ENCODE measurements at places on chromosomes 5 and 9. TPM values are rescaled to one million over a fixed set of nuclear protein-coding genes. Genes with fewer than 3 reads are reported as not detected.

The WDR41 gene
- total RNA-seq, result 68.0 TPM

The C9orf50 gene
- not detected for total RNA-seq

DNA sequence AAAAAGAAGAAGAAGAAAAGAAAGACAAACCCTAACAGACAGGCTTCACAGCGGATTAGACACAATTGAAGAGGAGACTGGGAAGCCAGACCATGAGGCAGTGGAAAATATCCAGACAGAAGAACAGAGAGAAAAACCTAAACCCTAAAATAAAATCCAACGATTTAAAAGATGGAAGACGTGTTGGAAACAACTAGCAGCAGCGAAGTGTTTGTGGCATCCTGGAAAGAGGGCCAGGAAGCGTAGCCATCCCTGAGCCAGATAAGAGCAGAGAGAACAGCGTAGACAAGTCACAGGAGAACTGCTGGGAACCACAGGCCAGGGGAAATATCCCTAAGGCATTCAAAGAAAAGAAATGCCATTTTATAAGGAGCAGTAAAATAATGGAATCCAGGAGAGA lies 39.7 kb upstream of the NKD2 start:
- DNase-seq, result no peak

DNA sequence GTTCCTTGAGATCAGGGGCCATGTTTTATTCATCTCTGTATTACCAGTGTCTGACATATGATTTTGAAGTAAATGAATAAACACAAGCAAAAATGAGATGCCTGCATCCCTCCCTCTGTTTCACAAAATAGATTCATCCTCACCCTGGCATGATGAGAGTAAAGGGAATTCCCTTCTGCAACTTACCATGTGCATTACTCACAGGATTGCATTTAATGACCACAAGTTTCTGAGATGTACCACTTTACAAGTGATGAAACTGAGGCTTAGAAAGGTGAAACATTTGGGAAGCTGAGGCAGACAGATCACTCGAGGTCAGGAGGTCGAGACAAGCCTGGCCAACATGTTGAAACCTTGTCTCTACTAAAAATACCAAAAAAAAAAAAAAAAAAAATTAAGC lies 74.2 kb upstream of the TNFSF8 start:
- DNase-seq, result no peak

DNA sequence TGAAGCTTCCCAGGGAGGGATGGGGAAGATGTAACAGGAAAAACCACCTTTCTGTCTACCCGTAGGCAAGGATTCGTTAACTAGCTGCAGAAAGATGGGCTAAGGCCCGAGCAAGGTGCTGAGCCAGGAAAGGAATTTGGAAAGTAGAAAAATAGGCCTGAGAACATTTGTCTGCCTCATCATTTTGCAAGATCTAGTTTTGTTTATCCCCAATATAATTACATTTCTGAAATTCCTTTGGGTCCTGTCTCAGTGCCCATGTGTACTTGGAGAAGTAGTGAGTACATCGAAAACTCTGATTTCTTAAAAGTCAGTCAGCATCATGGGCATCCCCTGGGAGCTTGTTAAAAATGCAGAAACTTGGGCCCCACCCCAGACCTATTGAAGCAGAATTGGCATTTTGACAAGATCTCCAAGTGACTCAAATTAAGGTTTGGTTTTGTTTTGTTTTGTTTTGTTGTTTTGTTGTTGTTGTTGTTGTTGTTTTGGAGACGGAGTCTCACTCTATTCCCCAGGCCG lies 52.1 kb upstream of the CEMIP2 start:
- no peak for DNase-seq

DNA sequence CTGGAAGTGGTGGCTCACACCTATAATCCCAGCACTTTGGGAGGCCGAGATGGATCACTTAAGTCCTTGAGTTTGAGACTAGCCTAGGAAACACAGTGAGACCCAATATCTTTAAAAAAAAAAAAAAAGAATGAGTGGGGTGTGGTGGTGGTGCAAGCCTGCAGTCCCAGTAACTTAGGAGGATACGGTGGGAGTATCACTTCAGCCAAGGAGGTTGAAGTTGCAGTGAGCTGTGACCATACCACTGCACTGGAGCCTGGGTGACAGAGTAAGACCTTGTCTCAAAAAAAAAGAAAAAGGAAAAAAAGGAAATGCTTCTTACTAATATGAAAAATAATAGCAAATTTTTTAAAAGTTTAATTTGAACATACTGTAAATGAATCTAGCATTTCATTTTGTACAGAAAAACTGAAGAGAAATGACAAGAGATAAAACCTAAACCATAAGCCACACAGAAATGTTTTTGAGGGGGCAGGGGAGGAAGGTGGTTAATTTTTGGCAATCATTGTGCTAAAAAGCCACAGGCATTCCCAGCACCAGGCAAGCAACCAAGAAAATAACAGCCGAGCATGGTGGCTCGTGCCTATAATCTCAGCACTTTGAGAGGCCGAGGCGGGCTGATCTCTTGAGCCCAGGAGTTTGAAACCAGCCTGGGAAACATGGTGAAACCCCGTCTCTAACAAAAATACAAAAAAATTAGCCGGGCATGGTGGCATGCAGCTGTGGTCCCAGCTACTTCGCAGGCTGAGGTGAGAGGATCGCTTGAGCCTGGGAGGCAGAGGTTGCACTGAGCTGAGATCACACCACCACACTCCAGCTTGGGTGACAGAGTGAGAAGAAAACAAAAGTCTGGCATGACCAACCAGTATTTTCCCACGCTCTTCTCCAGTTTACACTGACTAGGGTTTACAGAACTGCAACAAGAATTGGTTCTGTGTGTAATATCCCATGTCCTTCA lies 114.5 kb upstream of the NR5A1 start:
- DNase-seq, result no peak

Data from dermis microvascular lymphatic vessel endothelial cell (primary cell).